ENCODE measurements at places on chromosomes 4 and X.

DNA sequence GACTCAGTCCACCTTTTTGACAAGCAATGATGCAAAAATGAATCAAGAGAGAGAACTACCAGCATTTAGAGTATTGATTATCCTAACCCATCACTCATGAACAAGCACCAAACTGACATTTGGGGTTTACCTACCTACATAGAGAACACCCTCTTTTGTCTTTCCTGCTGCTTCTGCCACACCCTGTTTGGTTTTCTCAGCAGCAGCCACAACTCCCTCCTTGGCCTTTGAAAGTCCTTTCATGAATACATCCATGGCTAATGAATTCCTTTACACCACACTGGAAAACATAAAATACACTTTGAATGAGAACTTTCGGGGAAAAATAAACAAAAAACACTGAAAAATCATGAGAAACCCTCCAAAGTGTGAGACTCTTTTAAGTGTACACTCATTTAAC lies 1.5 kb downstream of the SNCA start:
- no peak for DNase-seq

GRCh38 chr4:145043306-145043705 lies 54.7 kb downstream of the ANAPC10 start:
- no peak for DNase-seq

DNA sequence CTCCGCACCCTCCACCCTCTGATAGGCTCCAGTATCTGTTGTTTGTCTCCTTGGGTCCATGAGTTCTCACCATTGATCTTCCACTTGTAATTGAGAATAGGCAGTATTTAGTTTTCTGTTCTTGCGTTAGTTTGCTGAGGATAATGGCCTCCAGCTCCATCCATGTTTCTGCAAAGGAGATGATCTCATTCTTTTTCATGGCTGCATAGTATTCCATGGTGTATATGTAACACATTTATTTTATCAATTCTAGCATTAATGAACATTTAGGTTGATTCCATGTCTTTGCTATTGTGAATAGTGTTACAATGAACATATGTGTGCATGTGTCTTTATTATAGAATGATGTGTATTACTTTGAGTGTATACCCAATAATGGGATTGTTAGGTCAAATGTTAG lies 814.6 kb upstream of the FRG1 start:
- no peak for DNase-seq

GRCh38 chr4:140806163-140806562 lies 50.0 kb upstream of the TBC1D9 start:
- DNase-seq = no peak

DNA sequence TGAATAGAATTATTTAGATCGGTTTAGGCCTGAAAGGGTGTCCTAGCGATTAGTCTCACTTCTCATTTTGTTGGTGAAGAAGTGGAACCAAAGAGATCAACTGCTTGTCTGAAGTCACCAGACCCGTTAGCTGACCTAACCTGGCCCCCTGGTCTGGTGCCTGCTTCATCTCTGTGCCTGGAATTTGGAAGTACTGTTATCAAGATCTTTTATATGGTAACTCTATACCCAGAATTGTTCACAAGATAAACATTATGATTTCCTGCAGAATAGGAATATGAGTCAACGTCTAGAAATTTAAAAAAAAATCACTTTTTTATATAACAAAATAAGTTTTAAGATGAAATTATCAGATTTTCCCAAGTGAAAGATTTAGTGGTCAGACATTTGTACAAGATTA lies 37.2 kb downstream of the LRP2BP start:
- peak; percentile 86 for DNase-seq

DNA sequence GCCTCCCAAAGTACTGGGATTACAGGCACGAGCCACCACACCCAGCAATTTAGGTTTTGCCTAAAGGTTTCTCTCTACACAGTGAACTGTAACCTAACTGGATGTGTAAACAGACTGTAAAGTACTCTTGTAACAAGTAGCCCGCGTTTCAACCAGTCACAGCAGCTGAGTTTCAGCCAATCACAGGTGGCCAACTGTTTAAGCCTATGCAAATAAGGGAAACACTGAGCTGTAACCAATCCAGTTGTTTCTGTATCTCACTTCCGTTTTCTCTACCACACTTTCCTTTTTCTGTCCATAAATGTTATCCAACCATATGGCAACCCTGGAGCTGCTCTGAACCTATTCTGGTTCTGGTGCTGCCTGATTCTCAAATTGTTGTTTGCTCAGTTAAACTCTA lies 59.9 kb downstream of the DIPK2B start:
- no peak for DNase-seq

- DNase-seq = peak; percentile 66
These were observed 19.6 kb upstream of the TCEAL4 start for GRCh38 chrX:103565752-103566151.

GRCh38 chr4:26330186-26330787 lies 9.5 kb downstream of the RBPJ start:
- DNase-seq = peak; percentile 65

GRCh38 chr4:119025916-119026661 lies 109.5 kb upstream of the MYOZ2 start:
- peak; percentile 96 for DNase-seq

DNA sequence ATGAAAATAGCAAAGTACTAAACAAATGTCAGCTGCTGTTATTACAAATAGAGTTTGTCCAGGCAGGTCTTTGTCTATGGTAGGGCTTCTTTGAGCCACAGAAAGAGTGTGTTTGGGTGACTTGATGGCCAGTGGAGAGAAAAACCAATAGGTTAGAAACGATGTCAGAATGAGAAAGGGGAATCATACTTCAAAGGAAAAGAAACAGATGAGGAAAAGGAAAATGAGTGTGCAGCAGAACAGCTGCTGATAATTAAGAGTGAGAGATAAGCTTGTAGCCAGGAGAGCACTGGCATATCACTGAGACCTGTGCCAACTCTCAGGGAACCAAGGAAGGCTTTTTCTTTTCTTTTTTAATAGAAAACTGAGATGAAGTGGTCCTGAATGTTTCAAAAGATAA lies 257.2 kb downstream of the ARHGAP24 start:
- DNase-seq = no peak
